ENCODE measurements at places on chromosomes 2 and 18.

GRCh38 chr18:77140439-77141109 lies 8.0 kb upstream of the MBP start:
- no peak for DNase-seq

DNA sequence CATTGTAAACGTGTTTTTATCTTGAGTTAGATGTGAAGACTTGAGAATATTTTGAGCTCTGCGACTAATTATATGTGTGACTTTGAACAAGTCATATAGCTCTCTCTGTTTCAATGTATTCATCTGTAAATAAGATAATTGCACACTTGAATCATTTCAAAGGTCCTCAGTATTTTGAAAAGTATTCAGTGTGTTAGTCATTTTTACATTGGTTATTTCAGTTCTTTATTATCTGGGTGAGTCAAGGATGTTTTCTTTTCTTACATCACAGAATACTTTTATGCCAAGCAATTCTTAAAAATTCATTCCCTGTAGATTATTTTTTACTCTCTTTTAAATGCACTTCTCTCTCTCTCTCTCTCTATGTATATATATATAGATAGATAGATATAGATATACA lies 1098.0 kb upstream of the ZEB2 start:
- no peak for DNase-seq

DNA sequence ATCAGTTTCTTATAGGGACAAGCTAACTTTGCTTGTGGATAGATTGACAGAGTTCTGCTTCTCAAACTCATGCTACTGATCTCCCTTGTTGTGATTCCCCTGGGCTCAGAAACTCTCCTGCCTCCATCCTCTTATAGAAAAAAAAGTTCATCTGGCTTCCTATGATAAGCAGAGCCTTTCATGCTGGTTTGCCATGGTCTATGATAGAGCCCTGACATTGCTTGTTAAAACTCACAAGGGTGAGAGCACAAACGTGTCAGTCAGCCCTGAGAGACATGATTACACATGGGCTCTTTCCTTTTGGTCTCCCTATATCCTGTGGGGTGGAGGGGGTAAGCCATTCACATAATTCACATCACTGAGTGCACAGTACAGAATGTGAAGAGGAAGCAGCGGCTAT lies 121.8 kb downstream of the TDRD15 start:
- DNase-seq = no peak

- DNase-seq = no peak
Observed at GRCh38 chr2:23366720-23367119, 18.3 kb upstream of the KLHL29 start.

DNA sequence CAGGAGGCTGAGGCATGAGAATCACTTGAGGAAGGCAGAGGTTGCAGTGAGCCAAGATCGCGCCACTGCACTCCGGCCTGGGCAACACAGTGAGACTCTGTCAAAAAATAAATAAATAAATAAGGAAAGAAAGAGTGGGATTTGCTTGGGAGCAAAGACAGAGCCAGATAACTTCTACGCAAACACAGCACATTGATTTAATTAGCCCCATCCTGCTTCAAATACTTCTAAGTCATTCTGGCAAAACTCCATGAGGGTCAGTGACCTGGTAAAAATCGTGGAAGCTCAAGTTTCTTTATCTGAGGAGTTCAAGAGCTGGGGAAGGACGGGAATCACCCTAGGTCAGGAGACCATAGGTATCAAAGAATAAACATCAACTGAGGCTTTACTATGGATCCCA lies 70.6 kb upstream of the TCF7L1 start:
- DNase-seq = no peak

DNA sequence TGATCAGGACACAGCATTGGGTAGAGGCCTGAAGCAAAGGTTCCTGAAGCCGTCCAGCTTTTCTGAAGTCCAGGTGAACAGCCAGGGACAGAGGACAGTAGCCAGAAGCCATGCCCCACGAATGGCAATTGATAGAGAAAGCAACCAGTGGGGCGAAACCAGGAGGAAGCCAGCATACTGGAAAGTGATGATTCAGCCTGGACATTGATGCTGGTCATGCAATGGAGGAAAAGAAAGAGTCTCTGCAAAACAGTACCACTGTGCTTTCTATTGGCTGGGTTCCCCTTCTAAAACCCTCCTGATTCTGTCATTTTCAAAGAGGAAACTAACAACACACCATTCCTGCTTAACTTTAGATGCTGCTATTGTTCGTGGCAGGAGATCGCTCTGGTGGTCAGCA lies 221.4 kb upstream of the EPAS1 start:
- no peak for DNase-seq

- no peak for DNase-seq
Observed at GRCh38 chr2:241321886-241322285, 6.2 kb downstream of the SEPTIN2 start.

DNA sequence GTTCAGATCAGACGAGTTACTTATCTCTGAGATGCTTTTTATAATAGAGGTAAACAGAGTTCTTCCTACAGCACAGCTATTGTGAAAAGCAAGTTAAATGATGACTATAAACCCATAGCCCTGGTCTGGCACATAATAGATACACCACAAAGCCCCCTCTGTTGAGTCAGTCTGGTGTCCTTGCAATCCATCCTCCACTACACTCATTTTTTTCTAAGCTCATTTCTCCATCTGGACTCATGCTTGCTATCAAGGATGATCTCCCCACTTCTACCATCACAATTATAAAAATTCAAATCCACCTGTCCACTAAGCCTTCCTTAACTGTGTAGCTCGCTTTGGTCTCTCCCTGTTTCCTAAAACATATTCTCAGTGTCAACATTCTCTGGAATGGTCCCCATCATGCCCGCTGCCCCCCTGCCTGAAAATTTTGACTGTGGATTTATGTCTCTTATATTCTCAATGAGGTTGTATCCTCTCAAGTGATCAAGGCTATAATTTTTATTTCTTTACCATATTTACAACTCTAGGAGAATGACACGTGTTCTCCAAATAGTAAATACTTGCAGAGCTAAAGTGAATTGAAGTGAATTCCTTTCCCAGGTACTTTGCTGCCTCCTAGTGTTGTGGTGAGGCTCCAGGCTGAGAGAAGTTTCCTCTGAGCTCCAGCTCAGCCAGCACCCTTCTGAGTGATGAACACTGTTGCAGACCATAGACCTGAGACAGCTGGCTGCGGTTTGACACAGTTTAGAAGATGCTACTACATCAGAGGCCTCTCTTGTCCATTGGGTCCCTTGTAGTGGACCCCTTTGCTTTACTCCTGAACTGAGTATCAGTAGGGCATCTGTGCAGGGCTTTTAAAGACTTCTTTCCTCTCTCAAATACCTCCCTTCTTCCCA lies 108.7 kb downstream of the DPP10 start:
- DNase-seq = peak; percentile 41

GRCh38 chr18:51255693-51256092 lies 58.2 kb upstream of the MEX3C start:
- no peak for DNase-seq

DNA sequence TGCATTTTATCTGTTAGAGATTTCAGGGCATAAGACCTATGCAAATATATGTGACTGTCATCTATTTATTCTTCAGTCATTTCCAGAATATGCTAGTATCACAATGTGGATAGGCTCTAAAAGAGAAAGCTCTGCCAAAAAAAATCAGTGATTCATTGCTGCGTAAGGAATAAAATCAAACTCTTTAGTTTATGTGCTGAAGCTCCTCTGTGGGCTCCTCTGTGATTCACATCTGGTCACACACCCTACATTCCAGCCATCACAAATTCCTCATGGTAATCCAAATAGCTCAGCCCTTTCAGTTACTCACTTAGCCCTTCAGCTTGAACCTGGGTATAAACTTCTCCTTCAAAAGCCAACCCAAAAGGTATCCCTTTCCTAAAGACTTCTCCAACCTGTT lies 21.4 kb downstream of the DLGAP1 start:
- DNase-seq = no peak

GRCh38 chr18:23580677-23581367 lies 5.5 kb downstream of the NPC1 start:
- no peak for DNase-seq

- DNase-seq = no peak
Observed at GRCh38 chr2:50895041-50895440, 136.9 kb downstream of the NRXN1 start.

- no peak for DNase-seq
Observed at GRCh38 chr18:28003451-28003850, 173.5 kb downstream of the CDH2 start.

- no peak for DNase-seq
Observed at GRCh38 chr18:13579874-13580273, 146.5 kb downstream of the FAM210A start.

- DNase-seq = no peak
Observed at GRCh38 chr2:173684896-173685459, 280.2 kb downstream of the SP3 start.

GRCh38 chr2:176873403-176873802 lies 339.2 kb upstream of the HNRNPA3 start:
- no peak for DNase-seq

DNA sequence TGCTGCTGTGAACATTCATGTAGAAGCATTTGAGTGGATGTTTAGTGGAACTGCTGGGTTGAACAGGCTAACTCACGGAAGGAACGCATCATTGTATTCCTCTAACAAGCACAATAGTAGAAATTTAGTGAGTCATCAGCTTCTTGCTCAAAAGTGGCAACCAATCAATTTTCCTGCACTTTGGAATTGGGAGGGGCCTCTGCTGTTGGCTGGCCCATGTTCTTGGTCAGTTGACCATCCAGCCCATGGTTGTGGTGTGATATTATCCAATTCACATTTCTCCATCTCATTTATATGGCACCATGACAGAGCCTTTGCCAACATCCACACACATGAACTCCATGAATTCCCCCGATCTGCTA lies 95.0 kb downstream of the TNFRSF11A start:
- no peak for DNase-seq

GRCh38 chr18:63317556-63317946 lies 2.0 kb downstream of the BCL2 start:
- DNase-seq = no peak

DNA sequence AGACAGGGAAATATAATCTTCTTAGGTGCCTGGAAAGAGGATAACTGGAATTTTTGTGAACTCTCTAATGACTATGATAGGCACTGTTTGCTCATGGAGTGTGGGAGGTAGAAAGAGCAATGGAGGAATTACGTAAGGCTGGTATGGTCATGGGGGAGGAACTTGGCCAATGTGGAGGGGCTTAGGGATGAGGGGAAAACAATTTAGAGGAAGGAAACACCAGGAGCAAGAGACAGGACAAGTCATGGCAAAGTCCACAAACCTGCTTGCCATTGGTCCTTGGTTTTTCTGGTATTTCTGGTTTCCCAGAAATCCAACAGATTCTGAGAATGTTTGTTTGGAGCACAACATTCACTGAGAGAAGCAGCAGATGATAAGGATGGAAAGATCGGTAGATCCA lies 274.2 kb downstream of the DYSF start:
- DNase-seq = no peak

DNA sequence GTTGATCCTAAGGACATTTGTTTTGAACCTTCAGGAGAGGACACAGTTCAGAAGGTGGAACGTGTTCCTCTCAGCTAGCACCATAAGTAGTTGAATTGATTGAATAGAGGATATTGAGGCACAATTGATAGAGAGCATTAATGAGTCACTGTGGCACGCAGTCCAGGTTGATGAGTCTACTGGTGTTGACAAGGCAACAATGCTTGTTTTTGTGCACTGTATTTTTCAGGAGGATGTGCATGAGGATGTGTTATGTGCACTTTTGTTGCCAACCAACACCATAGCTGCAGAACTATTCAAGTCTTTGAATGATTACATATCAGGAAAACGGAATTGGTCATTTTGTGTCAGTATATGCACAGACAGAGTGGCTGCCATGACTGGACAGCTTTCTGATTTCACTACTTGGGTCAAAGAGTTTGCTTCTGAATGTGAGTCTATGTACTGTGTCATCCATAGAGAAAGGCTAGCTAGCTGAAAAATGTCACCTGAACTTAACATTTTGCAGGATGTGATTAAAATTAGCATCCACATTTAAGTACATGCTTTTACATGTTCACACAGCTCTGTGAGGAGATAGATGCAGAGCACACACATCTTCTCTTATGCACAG lies 140.1 kb upstream of the B3GNT2 start:
- no peak for DNase-seq

GRCh38 chr2:64847930-64848329 lies 141.3 kb upstream of the SLC1A4 start:
- no peak for DNase-seq
